A549 treated with CpdA at 1 μM for 4 hours (cell line): ENCODE measurements at places on chromosomes 2 and 18. TPM values are rescaled to one million over a fixed set of nuclear protein-coding genes. Genes with fewer than 3 reads are reported as not detected.

The TFCP2L1 gene
- total RNA-seq = 0.68 to 0.98 TPM (median 0.80 TPM) in 5 replicates

The ERMN gene
- total RNA-seq = not detected in 5 replicates

The ADD2 gene
- total RNA-seq = 17.7 to 27.3 TPM (median 22.9 TPM) in 5 replicates

The FBLN7 gene
- total RNA-seq = 0.42 to 0.51 TPM (median 0.45 TPM) in 5 replicates

The DCC gene
- not detected in 5 replicates for total RNA-seq

The GALNT14 gene
- total RNA-seq = 47.6 to 55.5 TPM (median 52.7 TPM) in 5 replicates

The IGFBP5 gene
- total RNA-seq = 0.21 to 0.31 TPM (median 0.30 TPM) in 5 replicates

The CCDC102B gene
- total RNA-seq = 0.28 to 0.49 TPM (median 0.42 TPM) in 3 of 5 replicates, not detected in the others

The SLC14A1 gene
- total RNA-seq = 0.05 to 0.26 TPM (median 0.13 TPM) in 3 of 5 replicates, not detected in the others

The GNAL gene
- total RNA-seq = 4.6 to 8.6 TPM (median 4.9 TPM) in 5 replicates

The ANTXR1 gene
- 112 to 165 TPM (median 140 TPM) in 5 replicates for total RNA-seq

The NEU2 gene
- not detected in 5 replicates for total RNA-seq

The LYPD6B gene
- not detected in 5 replicates for total RNA-seq

The GBX2 gene
- total RNA-seq = 2.2 to 3.7 TPM (median 2.6 TPM) in 5 replicates

The PROKR1 gene
- 0.03 TPM in 1 of 5 replicates, not detected in the others for total RNA-seq

The CREG2 gene
- total RNA-seq = 5.9 to 9.7 TPM (median 7.8 TPM) in 5 replicates

The NAT8 gene
- not detected in 5 replicates for total RNA-seq

The ST3GAL5 gene
- 32.6 to 39.1 TPM (median 36.1 TPM) in 5 replicates for total RNA-seq

The SKOR2 gene
- total RNA-seq = not detected in 5 replicates

The DYNAP gene
- total RNA-seq = not detected in 5 replicates

The PLCL1 gene
- not detected in 5 replicates for total RNA-seq

The SSB gene
- 136 to 192 TPM (median 143 TPM) in 5 replicates for total RNA-seq

The NPPC gene
- 0.11 to 0.31 TPM (median 0.27 TPM) in 5 replicates for total RNA-seq

The TACR1 gene
- 0.09 to 0.35 TPM (median 0.15 TPM) in 5 replicates for total RNA-seq

The REG3A gene
- total RNA-seq = not detected in 5 replicates

The CCDC148 gene
- total RNA-seq = 0.14 to 0.78 TPM (median 0.39 TPM) in 5 replicates

The MAL gene
- total RNA-seq = 0.10 to 0.14 TPM in 2 of 5 replicates, not detected in the others

The AMER3 gene
- total RNA-seq = not detected in 5 replicates

The CAMKMT gene
- 2.9 to 5.9 TPM (median 5.5 TPM) in 5 replicates for total RNA-seq

The NPHP1 gene
- total RNA-seq = 8.0 to 10.3 TPM (median 8.9 TPM) in 5 replicates

The GKN2 gene
- total RNA-seq = 2.6 to 3.8 TPM (median 3.4 TPM) in 5 replicates

The CCDC68 gene
- 2.4 to 4.5 TPM (median 3.6 TPM) in 5 replicates for total RNA-seq

The XDH gene
- total RNA-seq = 1.1 to 1.7 TPM (median 1.2 TPM) in 5 replicates

The M1AP gene
- total RNA-seq = not detected in 5 replicates

The SMAD2 gene
- 58.0 to 78.3 TPM (median 73.0 TPM) in 5 replicates for total RNA-seq

The DIS3L2 gene
- 12.0 to 14.6 TPM (median 13.5 TPM) in 5 replicates for total RNA-seq

The ZC3H6 gene
- 0.33 to 0.59 TPM (median 0.44 TPM) in 5 replicates for total RNA-seq

The DOCK10 gene
- total RNA-seq = 43.4 to 56.2 TPM (median 46.6 TPM) in 5 replicates

The PLGLB2 gene
- total RNA-seq = 0.14 to 0.41 TPM (median 0.29 TPM) in 4 of 5 replicates, not detected in the other

The CHST9 gene
- total RNA-seq = not detected in 5 replicates

The HAT1 gene
- 67.6 to 87.4 TPM (median 72.2 TPM) in 5 replicates for total RNA-seq

The ELOA2 gene
- not detected in 5 replicates for total RNA-seq

The HES6 gene
- 7.8 to 15.2 TPM (median 13.7 TPM) in 5 replicates for total RNA-seq

The RNF103 gene
- total RNA-seq = 30.9 to 40.0 TPM (median 37.8 TPM) in 5 replicates

The TMEM163 gene
- 0.07 to 0.12 TPM (median 0.07 TPM) in 3 of 5 replicates, not detected in the others for total RNA-seq

The SAG gene
- not detected in 5 replicates for total RNA-seq

The GALNT13 gene
- 7.7 to 11.9 TPM (median 10.2 TPM) in 5 replicates for total RNA-seq

The CASP10 gene
- 1.8 to 2.5 TPM (median 2.2 TPM) in 5 replicates for total RNA-seq

The LIMS2 gene
- total RNA-seq = 4.0 to 8.1 TPM (median 5.2 TPM) in 5 replicates

The GPR35 gene
- total RNA-seq = 0.40 to 1.3 TPM (median 0.93 TPM) in 5 replicates
